GM12865 (cell line): ENCODE measurements at places on chromosomes 12 and 14.
A peak's percentile ranks its signal among the peaks of the same experiment; 100 is the strongest.

GRCh38 chr12:32273712-32274111 is 125.6 kb upstream of the FGD4 start:
- DNase-seq: peak; percentile 86

DNA sequence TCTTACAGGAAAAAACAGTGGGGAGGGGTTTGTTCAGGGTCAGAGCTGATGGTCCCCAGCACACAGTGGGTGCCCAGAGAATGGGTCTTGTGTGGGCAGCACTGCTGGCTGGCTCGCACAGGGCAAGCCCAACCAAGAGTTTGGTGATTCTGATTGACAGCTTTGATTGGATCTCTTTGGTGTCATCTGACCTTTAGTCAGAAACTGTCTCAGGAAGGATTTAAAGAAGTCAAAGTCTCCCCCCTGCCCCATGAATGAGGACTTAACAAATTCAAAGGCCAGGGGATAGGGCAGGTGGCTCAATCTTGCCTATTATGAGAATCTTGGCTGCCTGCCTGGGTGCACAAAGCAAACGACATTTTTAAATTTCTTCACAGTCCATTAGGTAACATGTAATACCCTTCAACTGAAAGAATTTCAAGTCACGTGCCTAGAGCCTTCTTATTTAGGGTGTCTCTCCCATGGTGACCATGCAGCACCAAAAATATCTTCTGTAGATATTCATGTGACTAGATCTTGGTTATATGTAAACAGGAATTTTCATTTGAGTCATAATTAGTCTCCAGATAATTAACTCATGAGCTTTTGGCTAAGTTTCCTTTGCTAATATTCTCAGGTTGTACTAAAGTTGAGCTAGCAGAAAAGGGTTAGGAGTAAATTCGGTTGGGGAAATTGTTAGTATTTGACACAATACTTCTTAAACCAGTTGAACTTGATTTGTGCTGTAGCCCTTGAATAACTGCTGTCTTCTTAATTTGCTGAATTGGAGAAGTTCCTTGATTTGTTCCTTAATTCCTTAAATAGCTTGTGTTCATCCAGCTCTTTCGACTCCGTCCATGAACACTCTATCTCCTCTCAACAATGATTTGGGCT is 54.5 kb upstream of the HECTD1 start:
- DNase-seq: peak; percentile 21

- no peak for DNase-seq
These were observed 368.6 kb downstream of the BCL11B start for GRCh38 chr14:98903371-98903770.

DNA sequence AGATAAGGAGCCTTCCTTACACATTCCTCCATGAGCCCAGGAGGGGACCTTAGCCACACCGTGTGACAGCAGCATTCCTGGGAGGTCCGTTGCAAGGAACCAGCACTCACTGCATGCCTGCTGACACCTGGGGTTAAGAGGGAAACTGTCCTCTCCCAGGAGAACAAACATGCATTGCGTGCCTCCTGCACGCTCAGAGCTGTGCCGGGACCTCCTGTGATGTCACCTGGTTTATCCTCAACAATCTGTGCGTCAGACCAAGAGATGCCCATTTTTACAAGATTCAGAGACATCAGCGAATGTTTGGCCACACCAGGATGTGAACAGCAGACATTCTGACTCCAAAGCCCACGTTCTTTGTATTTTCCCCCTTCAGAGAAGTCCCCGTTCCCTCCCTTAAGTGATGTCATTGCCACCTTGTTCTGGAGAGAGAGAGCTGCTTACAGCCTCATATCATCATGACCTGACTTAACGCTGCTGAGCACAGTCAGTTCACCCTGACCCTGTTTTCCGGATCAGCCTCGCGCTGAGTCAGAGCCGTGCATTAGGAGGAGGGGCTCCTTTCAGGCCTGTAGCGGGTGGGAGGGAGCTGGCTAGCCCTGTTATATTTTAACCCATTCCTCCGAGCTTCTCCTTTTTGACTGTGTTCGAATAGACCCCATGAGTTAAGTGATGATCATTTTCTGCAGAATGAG is 36.2 kb downstream of the TMEM120B start:
- DNase-seq: no peak

DNA sequence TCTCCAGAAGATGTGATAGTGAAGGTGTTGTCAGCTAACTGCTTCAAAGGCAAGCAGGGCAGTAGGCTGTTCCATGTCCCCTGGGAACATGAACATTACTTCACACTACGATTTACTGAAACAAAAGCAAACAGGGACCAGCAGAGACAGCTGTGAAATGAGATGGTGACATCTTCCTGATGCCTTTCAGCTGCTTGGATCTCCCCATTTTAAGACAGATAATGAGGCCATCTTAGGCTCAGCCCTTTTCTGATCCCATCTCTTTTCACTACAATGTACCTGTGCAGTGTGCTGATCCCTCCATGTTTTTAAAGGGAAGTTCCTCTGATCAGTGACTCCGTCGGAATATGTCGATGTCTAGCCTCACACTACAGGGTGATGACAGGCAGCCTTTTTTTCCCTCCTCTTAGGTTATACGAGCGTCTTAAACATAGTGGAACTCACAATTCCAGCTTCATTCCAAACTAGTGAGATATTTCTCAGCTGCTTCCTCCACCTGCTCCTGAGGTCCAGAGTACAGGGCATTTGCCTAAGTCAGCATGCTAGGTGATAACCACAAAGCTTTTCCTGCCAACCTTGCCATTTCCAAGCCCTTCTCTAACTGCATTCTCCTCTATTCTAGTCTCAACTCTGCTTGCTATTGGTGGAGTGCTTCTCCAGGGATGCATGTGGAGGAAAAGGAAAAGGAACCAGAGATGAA is 87.6 kb upstream of the EGLN3 start:
- DNase-seq: no peak
